AML-193 (cell line): ENCODE measurements at places on chromosomes 5 and 9.

DNA sequence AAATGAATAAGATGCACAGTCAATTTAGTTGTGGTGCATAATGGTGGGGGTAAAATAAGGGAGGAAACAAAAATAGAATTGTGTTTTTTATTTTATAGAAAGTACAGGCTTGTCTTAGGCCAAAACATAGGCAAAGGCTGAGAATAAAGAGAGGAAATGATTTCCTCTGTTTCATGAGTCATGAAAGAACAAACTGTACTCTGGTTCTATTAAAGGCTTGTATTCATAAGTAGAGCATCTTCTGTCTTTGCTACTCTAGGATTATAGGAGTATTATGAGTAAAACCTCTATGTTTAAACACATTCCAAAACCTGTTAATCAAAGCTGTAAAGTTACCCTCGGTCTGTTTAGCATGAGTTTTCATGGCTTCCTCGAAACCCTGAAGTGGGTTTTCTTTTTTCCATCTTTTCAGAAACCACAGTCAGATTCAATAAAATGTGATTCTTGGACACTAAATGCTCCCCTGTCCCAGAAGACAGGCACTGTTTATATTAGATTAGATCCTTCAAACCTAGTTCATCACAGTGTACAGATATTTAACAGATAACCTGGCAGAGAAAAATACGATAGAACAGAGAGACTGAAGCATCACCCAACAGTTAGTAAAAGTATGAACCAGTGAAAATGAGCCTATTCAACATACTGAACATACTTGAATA lies 473.9 kb upstream of the CYLC2 start:
- no peak for DNase-seq

GRCh38 chr5:168932400-168933189 lies 353.4 kb upstream of the PANK3 start:
- no peak for DNase-seq

- no peak for DNase-seq
These were observed 67.5 kb downstream of the TLE1 start for GRCh38 chr9:81621785-81622259.

DNA sequence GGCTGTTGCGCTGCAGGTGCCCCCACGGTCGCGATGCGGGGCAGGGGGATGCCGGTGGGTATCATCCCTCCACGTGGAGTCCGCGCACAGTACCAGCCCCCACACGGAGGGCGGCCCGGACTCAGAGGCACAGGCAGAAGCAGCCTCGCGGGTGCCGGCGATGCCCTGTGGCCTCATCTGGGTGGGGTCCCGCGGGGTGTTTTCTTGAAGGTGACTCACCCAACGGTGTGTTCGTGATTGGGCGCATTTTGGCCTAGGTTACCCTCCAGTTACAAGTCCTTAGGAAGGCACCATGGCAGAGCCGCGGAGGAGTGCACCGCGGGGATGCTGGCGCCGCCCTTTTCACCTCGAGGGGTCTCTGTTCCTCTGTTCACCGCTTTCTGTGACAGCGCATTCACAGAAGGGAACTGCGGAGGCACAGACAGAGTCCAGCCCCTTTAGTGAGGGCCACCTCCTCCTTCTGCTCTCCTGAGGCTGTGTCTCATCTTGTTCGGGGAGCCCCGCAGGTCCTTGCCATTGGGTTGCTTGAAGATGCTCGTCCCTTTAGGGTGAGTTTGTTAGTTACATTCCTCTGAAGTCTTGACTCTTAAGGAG lies 21.6 kb upstream of the EXOC3 start:
- no peak for DNase-seq

DNA sequence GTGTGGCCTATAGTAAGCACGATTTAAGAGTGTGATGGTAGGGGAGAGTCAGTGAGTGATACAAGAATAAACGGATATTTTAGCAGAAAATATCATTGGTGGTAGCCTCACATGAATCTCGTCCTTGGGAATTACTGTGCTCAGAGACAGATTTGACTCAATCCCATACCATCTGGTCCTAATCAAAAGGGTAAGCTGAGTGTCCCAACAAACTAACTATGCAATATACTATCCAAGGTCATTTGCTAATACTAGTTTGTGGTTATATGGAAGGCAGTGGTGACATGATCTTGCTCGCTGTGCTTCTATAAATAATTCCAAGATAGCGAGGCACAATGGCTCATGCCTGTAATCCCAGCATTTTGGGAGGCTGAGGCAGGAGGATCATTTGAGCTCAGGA lies 103.2 kb downstream of the TRPM6 start:
- DNase-seq = no peak

DNA sequence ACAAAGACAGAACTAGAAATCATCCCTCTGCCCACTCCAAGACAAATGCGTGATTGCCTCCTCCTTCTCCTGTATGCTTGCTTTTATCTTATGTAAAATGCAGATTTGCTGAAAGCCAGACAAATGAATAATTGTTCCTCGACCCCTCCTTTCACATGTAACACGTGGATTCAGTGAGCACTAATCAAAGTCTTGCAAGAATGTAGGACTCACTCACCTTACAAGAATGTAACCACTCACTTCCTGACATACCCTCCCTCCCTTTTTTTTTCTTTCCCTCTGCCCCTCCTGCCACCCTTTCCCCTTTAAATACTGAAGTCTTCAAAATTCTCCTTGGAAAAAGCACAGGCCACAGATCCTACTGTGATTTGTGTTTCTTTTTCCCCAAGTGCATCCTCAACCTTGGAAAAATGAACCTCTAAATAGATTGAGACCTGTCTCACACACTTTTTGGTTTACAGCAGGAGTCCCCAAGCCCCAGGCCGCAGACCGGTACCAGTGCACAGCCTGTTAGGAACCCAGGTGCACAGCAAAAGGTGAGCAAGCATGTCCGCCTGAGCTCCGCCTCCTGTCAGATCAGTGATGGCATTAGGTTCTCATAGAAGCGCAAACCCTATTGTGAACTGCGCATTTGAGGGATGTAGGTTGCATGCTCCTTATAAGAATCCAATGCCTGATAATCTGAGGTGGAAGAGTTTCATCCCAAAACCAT lies 29.4 kb upstream of the HSD17B3 start:
- no peak for DNase-seq

DNA sequence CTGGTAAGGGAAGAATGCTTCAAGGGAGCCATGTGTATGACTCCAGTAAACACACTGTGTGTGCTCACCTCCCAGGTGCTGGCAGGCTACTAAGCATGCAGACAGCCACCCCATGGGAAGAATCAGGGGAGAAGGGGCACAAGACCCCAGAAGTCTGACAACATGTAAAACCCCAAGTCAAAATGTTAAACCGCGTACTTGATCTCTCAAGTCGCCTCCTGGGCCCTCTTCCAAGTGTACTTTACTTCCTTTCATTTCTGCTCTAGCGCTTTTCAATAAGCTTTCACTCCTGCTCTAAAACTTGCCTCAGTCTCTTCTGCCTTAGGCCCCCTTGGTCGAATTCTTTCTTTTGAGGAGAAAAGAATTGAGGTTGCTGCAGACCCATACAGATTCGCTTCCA lies 31.3 kb downstream of the DAPK1 start:
- DNase-seq = no peak
